GM23338 (cell line): ENCODE measurements at places on chromosomes 7 and 10.
A peak's percentile ranks its signal among the peaks of the same experiment; 100 is the strongest.

DNA sequence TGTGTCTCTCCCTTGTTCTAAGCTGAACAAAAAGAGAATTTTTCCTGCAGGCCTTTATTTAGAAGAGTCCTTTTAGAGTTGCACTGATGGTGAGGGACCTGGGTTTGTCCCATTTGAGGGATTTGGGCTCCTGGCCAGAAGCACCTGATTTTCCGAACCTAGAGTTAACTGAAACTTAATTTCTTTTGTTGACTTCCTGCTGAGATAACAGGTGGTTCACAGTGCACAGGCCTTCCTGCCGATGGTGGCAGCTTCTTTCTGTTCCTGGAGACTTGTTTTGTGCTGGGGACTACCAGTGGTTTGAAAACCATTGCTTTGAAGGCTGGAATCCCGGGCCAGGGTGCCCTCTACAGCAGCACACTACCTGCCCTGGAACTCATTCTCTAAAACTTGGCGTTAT lies 99.2 kb downstream of the SUGCT start:
- peak; percentile 2 for DNase-seq

GRCh38 chr10:4442296-4442695 lies 383.7 kb upstream of the AKR1E2 start:
- DNase-seq: no peak

- no peak for DNase-seq
Observed at GRCh38 chr7:105131890-105132289, 117.9 kb downstream of the KMT2E start.

DNA sequence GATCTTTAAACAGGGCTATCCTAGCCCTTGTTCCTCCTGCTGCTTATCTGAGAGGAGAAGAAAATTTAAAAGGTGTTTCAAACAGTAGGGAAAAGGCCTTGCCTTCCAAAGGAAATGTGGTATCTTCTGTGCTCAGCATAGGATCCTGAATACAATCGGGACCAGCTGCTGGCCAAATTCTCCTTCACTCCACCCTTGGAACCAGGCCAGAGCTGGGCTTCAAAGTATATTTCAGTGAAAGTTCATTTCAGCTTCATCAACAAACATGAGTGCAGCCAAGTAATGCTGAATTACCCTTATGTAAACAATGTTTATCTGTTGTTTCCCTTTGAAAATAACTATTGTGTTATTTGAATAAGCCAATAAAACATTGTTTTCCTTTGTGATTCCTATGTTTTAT lies 146.5 kb upstream of the MEOX2 start:
- no peak for DNase-seq

DNA sequence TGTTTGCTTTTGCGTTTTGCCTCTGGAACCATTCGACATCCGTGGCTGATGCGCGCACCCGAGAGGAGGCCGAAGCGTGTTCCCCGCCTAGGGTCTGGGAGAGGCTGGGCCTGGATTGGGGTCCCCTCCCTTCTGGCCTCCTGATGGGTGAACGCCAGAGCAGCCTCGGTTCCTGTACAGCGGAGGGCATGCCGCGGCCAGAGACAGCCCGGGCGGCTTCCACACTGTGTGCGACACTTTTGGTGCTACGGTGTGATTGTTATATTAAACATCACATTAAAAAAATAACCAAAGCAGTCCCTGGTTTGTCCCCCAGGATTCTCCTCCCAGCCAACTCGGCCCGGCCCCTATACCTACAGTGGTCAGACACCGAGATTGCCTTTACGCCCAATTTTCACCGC lies 3.7 kb upstream of the HOXA7 start:
- DNase-seq: no peak

GRCh38 chr10:86263209-86263608 lies 103.4 kb downstream of the GRID1 start:
- DNase-seq: peak; percentile 47

- no peak for DNase-seq
Observed at GRCh38 chr10:132815168-132815857, 29.4 kb upstream of the NKX6-2 start.
